ENCODE measurements at places on chromosomes 3 and 15. TPM values are rescaled to one million over a fixed set of nuclear protein-coding genes. Genes with fewer than 3 reads are reported as not detected.

DNA sequence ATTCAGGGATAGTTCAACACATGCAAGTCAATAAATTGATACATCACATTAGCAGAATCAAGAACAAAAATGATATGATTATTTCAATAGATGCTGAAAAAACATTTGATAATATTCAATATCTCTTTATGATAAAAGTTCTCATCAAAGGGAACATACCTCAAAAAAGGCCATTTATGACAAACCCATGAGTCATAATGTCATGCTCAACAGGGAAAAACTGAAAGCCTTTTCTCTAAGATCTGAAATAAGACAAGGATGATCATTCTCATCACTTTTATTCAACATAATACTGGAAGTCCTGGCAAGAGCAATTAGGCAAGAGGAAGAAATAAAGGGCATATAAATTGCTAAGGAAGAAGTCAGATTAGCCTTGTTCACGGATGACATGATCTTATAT lies 54.1 kb upstream of the TMEM158 start:
- DNase-seq: no peak

GRCh38 chr3:192068464-192069254 lies 607.7 kb downstream of the PYDC2 start:
- no peak for DNase-seq

DNA sequence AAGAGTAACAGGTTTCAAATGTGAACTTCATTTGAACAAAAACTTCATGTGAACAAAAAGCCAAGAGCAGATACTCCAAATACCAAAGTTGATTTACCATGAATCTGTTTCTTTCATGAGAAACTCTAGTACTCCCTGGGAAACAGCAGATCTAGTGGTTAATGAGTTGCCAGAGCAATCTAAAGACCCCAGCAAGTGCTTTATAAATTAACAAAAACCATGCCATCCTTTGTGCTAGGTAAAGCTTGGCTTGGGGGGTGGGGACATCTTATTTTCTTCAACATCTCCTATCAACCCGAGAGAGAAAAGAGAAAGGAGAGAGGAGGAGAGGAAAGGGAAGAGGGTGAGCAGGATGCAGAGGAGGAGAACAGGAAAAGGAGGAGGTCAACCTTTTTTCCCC lies 100.7 kb downstream of the TBL1XR1 start:
- DNase-seq: no peak

DNA sequence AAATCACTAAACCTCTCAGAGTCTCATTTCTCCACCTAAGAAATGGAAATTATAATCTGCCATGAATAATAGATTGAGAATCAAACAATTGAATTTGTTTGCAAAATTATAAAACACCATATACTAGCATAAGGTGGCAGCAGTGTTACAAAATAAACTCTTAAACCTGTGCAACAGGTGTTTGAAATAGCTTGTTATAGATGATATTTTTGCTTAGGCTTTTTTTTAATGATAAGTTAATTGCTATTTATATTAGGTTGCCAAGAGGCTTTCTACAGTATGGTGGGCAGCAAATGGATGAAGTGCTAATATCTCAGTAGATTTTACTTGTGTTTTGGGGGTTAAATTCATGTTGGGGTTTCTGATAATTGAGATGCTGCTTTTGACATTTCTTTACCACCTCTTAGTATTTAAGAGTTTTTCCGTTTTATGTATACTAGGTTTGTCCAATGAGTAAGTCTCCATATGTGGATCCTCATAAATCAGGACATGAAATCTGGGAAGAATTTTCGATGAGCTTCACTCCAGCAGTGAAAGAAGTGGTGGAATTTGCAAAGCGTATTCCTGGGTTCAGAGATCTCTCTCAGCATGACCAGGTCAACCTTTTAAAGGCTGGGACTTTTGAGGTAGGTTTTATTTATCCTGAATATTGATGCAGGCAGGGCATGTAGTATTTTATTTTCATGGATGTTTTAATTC lies 19.6 kb downstream of the NR1D2 start:
- DNase-seq: no peak

- DNase-seq: no peak
These were observed 50.3 kb downstream of the ZMAT3 start for GRCh38 chr3:179021119-179021903.

GRCh38 chr15:67678089-67678488 lies 135.6 kb downstream of the MAP2K5 start:
- no peak for DNase-seq

DNA sequence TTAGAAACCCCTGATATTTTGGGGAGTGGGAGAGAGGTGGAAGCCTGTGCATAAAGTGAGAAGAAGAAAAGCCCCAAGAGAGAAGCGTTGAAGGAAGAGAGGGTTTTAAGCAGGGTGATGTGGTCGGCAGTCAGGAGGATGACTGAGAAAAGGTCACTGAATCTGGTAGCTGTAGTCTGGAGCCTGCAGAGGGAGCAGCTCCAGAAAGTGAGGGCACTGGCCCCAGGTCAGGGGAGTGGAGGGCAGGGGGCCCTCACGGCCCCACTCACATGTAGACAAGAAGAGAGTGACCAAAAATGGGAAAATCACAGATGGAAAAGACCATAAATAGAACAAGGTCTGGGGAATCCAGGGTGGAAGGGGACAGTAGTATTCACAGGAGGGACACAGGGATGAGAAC lies 105.5 kb downstream of the RYK start:
- no peak for DNase-seq

DNA sequence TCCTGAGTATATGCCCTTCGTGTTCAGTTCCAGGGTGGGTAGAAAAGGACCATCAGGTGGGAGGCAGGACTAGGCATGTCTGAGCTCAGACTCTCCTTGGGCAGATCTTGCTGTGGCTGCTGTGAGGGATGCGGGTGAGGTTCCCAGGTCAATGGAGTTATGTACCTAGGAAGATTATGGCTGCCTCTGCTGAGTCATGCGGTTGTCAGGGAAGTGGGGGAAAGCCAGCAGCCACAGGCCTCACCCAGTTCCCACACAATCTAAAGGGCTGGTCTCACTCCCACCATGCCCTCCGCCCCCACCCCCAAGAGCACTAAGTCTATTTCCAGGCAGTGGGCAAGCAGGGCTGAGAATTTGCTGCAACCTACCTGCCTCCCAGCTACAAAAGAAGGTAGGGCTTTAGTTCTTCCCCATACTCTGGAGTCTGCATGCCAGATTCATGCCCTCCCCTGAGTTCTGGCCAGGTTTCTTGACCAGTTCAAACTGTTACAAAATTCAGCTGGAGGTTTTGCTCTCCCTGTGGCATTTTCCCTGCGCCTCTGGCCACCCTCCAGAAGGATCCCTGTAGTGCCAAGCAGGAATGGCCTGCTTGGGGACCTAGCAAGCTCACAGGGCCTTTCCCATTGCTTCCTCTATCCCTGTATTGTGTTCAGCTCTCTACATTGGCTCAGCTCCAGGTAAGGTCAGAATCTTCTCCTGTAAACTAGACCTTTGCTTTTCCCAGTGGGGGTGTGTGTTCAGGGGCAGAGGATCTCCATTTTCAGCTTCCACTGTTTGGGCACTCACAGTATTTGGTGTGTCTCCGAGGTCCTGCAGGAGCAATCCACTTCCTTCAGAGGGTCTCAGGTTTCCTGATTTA lies 12.7 kb upstream of the TMCO5A start:
- DNase-seq: no peak

GRCh38 chr3:45207446-45207845 lies 18.6 kb downstream of the TMEM158 start:
- DNase-seq: no peak

GRCh38 chr15:76793162-76793561 lies 112.0 kb downstream of the SCAPER start:
- DNase-seq: no peak

- DNase-seq: no peak
These were observed 107.3 kb downstream of the STAC start for GRCh38 chr3:36487616-36488015.

DNA sequence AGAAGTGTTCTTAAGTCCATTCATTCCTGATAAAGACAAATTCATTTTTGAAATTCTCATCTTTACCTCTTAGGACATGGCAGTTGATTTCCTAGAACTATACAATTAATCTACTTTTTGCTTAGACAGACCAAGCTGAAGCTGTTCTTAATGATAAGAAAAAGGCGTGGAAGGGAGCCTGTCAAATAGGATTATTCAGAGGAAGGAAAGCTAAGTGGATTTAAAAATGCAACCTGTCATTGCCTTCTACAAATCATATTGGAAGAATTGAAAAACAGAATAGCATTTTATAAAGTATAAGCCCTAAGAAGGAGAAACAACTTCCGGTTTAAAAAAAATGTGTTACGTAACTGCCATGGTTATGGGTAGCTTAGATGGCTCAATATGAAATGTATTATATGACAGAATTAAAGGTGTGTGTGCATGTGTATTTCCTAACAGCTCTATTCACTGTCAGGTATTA lies 81.2 kb upstream of the RAP2B start:
- DNase-seq: no peak

DNA sequence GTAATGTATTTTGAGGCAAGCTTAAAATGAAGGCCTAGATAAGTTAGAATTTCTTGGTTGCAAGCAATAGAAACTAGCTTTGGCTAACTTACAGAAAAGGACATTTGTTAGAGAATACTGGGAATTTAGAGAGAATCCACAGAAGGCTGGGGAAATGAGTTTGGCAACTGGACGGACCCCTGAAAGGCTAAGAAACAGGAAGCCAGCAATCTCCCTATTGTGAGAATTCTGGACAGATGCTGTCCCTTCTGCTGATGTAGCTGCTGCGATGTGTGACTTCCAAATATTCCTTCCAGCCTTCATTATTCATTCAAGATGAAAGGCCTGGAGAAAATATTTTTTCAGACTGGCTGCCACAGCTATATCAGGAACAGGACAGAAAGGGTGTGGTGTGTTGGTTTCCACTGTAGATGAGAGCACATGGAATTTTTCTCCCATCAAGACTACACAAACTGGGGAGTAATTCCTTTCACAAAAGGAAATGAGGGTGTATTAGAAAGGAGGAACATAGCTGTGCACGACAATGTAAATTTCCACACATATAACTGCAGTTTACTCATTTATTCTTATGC lies 213.5 kb downstream of the CPNE4 start:
- DNase-seq: no peak

GRCh38 chr15:70526221-70526973 lies 237.0 kb downstream of the UACA start:
- peak; percentile 84 for DNase-seq

DNA sequence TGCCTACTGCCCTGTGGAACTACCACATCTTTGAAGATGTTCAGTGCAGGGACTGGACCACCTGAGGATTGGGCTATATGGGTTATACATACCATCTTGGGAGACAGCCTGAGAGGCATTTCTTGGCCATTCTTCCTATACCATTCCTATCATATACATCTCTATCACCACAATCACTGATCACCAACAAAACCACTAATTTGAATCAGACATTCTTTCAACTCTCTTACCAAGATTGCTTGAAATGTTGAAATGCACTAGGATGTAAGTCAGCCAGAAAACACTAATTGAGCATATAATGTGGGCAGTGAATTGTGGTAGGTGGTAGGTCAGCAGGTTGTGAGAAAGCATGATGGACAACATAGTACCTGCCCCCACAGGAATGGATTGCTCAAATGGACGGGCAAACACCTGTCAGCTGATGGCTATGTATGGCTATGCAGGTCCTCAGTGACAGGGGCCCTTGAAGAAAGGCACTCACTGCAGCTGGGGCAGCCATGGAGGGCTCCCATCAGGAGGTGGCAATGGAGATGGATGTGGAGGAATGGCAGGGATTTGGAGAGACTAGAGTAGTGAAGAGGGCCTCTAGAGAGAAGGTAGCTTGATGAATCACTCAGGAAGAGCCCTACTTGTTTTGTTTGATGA lies 49.1 kb downstream of the AMOTL2 start:
- DNase-seq: no peak

DNA sequence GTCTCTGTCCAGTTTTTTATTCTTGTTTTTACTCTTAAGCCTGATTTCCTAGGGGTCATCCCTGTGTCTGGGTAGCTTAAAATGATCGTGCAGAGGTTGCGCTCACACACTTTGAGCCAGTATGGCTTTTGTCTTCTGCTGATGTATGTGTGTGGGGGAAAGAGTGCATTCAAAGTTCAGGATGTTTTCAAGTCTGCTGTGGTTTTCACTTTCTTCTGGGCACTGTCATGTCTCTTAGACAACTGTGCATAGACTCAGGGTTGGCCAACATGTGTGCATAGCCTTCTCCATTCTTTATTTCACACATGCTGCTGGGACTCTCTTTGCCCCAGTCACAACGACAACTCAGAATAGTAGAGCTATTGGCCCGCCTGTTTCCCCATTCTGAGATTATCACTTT lies 139.1 kb downstream of the WNT7A start:
- DNase-seq: no peak

DNA sequence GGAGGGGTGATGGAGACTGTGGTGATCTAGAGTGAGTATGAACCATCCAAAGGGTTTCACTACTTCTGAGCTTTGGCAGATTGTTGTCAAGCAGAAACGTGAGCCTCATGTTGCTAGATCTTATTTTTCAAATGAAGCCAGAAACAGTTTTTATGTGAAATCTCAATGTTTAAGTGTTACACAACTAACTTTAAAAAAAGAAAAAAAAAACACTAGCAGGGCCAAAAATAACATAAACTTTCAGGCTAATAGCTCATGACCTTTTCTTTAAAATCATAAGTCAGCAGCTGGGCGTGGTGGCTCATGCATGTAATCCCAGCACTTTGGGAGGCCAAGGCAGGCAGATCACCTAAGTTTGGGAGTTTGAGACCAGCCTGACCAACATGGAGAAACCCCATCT lies 2.1 kb upstream of the HTR3D start:
- no peak for DNase-seq

DNA sequence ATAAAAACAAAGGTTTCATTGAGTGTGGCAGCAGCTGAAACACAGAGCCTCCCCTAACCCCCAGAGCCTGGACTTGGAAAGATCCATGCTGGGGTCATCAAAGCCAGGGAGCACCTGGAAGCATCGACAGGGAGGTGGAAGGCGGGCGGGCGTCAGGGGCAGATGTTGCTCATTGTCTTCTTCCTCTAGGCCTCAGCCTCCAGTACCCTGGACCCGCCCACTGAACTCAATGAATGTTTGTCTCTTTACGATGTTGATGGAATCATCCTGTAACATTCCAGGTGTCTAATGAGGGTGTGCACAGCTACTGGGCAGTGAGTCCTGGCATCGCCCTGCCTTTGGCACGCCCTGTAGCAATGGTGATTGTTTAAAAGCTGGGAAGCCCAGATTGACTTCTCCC lies 9.8 kb downstream of the GP5 start:
- DNase-seq: no peak

DNA sequence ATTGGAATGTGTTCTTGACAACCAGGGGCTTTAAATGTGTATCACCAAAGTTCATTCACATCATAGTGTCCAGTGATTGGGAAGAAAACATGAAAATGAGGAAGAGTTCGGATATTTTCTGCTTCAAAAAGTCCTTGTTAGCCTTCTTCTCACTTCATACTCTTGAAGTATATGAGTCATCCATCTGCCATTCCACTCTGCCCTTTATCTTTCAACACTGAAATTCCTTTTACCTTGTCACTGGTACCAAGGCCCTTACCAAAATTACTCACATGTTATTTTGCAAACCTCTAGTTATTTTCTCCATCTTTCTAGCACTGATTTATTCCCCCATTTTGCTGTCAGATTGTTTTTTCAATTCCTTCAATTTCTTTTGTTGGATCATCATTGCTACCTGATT lies 32.5 kb downstream of the OR5H15 start:
- no peak for DNase-seq

Gene AP2M1
- 286 TPM for polyA plus RNA-seq

Gene ABHD5
- polyA plus RNA-seq: 47.5 TPM

Gene LSM3
- polyA plus RNA-seq: 13.7 TPM

Gene SV2B
- polyA plus RNA-seq: 2.4 TPM

Gene PRR20G
- polyA plus RNA-seq: not detected

Gene CXCR6
- polyA plus RNA-seq: 2.4 TPM

Gene TCF12
- 69.4 TPM for polyA plus RNA-seq

Gene SPINT1
- 166 TPM for polyA plus RNA-seq

Gene HRG
- polyA plus RNA-seq: 0.04 TPM

Gene ACKR2
- polyA plus RNA-seq: 2.6 TPM

Gene KLHL6
- 2.5 TPM for polyA plus RNA-seq

All from large intestine (tissue), 12 donors.